ENCODE measurements at places on chromosomes 2 and 18.

GRCh38 chr2:38245114-38245641 lies 131.9 kb downstream of the ATL2 start:
- DNase-seq, result no peak

- no peak for DNase-seq
Observed at GRCh38 chr2:133431289-133431688, 137.0 kb downstream of the NCKAP5 start.

- no peak for DNase-seq
Observed at GRCh38 chr18:56580026-56580425, 58.4 kb downstream of the TXNL1 start.

DNA sequence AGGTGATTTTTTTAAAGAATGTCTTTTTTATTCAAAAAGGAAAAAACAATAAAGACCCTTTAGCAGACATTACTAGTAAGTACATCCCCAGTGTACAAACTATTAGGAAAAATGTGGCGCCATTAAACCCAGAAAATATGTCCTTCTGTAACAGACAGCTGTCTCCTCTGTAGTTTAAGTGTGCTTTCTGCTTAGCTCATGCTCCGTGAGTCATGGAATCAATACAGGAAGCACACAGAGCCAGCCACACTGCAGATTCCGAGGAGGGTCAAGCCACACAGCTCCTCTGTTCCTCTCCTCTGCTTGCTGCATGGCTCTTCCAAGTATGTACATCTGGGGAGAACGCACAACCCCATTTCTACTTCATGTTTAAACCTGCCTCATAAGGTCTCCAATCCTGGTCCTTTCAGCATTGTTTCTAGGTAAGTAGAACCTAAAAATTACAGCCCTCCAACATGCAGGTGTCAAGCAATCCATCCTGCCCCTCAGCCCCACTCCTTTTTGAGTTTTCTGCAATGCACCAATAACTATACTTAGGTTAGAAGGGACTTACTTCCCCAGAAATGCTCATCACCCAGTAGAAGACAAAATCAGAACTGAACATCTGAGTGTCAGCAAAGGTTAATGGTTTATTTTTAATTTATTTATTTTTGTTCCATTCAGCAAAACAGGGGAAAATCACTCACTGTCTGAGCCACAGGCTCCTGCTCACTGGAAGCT lies 37.5 kb downstream of the ACVR1 start:
- no peak for DNase-seq

DNA sequence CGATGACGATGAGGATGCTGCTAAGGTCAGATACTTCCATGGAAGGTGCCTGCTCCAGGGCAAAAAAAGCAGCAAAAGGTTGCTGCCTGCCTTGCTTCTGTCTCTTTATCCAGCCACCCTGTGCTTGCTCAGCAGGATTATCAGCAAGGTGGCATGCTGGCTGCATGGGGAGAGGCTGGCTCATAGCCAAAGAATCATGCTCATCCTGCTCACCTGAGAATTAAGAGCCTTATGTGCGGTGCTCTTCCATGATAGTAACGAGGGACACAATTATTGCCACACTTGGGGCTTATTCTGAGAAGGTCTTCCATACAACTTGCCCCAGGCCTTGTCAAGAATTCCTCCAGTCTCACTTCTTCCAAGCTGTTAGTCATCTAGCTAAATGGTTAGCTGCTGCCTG lies 60.4 kb upstream of the SEC11C start:
- DNase-seq, result no peak

DNA sequence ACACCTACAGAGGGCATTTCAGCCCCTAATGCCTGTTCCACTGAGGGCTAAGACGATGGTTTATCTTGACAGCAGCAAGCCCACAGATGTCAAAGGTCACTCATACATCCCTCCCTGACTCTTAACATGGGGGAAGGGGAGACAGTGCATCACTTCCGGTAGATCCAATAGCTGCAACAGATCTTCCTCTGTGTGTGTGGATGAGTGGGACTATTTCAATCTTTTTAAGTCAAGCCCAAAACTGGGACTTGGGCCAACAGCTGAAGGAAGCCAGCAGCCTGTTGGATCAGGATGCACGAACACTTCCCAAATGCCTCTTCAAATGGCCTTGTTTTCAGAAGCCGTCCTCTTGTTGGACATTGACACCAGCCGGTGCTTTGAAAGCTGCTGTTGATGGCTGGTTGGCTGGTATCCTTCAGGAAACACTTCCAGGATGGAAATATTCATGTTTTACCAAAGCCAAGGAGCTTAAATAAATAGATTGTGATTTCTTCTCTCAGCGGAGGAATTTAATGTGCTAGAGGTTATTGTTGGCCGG lies 59.2 kb downstream of the IL1R2 start:
- DNase-seq, result no peak

- DNase-seq, result no peak
Observed at GRCh38 chr2:193668557-193669323, 1474.0 kb upstream of the TMEFF2 start.

DNA sequence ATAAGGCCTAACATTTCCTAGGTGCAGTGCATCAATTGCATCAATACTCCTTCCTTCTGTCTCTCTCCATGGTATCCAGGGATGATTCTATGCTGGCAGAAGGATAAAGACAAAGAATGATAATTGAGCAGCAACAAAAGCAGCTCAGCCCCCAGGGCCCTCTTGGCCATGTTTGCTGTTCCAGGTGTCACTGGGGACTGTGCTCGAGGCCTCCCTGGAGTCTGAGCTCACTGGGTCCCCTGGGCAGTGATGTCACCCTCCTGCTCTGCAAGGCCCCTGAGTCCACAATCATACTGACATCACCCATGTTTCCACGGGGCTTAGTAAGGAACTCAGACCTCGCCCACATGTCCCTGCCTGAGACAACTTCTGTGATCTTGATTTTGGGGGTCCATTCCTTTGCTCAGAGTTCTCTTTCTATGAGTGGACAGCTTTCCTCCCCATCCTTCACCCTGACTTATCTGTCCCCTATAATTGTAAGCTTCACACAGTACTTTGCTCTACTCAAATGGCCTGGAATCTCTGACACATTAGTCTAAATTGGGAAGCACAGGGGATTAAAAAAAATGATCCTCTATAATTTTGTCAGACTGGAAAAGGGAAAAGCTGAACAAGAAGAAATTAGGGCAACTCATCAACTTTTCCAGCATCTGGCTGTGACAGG lies 15.8 kb upstream of the EXOC6B start:
- no peak for DNase-seq

DNA sequence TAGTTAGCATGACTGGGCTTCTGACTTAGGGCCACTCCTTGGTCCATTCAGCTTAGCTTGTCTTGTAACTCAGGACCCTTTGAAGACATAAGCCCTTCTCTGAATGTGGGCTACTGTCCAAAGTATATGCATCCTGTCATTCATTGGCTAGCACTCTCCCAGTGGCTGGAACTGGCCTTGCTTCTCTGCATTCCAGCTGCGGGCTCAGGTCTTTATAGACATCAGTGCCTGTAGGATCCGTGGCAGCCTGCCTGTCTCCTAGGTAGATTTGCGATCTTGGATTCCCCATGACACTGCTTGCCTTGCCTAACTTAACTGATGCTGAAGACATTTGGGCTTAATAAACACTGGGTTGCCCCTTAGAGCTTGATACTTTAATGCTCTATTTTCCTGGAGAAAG lies 170.1 kb downstream of the DCC start:
- no peak for DNase-seq

DNA sequence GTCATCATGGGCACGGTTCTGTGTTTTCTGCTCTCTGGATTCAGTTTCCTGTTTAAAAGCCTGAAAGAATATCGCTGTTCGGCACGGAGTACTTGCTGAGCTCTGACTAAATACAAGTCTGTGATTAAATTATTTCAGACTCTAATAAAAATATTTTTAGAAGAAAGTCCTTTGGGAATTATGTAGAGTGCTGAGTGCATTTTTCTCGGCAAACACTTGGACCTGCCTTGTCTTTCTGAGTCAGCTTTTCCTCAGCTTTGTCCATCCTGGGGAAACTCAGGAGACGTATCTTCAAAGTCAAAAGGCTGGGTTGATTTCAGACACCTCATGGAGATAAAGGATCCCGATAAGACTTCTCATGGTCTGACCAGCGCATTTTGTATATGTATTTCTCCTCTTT lies 45.9 kb downstream of the IL1R2 start:
- DNase-seq, result no peak

- no peak for DNase-seq
Observed at GRCh38 chr2:175726223-175726622, 275.8 kb downstream of the LNPK start.

- DNase-seq, result no peak
Observed at GRCh38 chr2:235749121-235749770, 255.4 kb downstream of the AGAP1 start.

DNA sequence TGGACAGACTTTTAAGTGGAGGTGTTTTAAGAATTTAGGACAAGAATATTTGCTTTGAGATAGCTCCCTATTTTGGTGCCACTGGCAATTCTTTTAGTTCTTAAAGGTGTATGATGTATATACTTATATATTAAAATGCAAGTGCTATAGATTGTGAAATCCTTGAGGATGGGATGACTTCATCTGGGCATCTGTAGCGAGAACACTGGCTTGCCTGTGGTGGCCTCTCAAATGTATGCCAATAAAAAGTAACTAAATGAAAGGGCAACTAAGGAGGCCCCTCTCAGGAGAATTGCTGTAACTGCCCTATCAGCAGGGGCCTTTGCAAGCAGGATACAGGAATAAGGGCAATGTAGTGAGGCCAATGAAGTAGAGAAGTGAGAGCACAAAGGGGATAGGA lies 2.6 kb upstream of the THUMPD2 start:
- DNase-seq, result no peak

All from NCI-H1417 treated with DMSO at 0.1 percent for 48 hours (cell line).